ENCODE measurements at places on chromosomes 2 and 18. TPM values are rescaled to one million over a fixed set of nuclear protein-coding genes. Genes with fewer than 3 reads are reported as not detected.

Gene CLHC1
- total RNA-seq: 8.5 TPM

Gene NIF3L1
- 39.0 TPM for total RNA-seq

Gene CTAGE1
- not detected for total RNA-seq

Gene FAM237A
- total RNA-seq: not detected

Gene LYPD6
- not detected for total RNA-seq

Gene PASK
- 52.4 TPM for total RNA-seq

Gene LCT
- total RNA-seq: 0.18 TPM

Gene RPRM
- total RNA-seq: 0.24 TPM

- no peak for DNase-seq
These were observed 246.0 kb downstream of the PARD3B start for GRCh38 chr2:204791230-204791629.

DNA sequence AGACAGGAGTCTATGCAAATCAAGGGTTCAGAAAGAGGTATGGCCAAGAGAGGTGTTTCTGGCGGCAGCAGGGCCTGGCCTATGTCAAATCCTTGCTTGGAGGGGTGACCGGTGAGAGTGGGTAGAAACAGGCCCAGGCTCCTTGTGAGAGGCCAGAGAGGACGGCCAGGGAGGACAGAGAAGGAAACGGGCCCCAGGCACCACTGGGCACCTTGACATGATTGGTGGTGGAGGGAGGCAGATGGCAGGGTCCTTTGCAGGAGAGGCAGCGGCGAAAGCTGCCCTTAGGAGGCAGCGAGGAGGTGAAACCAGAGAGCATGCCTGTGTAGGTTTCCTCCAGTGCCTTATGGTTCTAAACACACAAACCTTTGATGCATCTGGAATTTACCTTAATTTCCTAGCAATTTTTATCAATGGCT is 6.2 kb downstream of the RAMP1 start:
- no peak for DNase-seq

GRCh38 chr2:164932377-164932776 is 22.9 kb downstream of the SLC38A11 start:
- no peak for DNase-seq

GRCh38 chr18:28657961-28658360 is 481.0 kb upstream of the CDH2 start:
- DNase-seq: no peak

GRCh38 chr2:229206548-229206947 is 64.5 kb downstream of the PID1 start:
- no peak for DNase-seq

GRCh38 chr2:146814971-146815370 is 1029.9 kb upstream of the ACVR2A start:
- no peak for DNase-seq
